Osteocyte (in vitro differentiated cells): ENCODE measurements at places on chromosomes 11 and 22.
A peak's percentile ranks its signal among the peaks of the same experiment; 100 is the strongest.

GRCh38 chr11:85809191-85809590, 1.8 kb downstream of the SYTL2 start:
- DNase-seq = no peak

DNA sequence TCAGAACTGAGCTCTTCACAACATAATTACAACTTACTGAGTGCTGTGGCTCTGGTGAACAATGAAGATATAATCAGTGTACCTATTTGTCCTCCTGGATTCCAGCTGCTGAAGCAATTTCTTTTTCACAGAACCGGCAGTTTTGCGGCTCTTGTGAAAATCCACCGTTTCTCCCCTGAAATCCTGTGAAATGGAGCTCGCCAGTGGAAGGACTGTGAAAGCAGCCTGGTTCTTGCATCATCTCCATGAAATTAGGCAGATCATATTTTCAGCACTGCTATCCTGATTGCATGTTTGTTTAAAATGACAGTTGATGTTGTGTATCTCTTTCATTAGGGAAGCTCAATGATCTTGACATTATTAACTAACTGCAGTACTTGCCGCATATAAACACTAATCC, 120.2 kb upstream of the SNX19 start:
- no peak for DNase-seq

GRCh38 chr22:30045901-30046715, 34.2 kb upstream of the HORMAD2 start:
- DNase-seq = peak; percentile 81

DNA sequence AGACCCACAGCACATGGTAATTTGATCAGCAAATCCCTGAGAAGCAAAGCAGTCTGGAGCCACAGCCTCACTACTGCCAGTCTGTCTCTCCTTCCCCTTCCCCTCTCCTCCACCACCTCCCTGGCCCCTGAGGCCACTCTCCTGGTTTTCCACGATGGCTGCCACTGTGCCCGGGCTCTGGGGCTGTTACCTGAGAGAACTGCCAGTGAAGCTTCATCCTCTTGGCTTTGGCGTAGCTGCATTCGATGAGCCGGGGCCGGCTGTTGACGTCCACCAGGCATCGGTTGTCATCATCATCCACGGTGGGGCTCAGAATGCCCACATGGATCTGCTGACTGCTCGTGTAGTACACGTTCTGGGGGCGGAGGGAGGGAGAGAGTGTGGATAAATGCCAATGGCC, 60.2 kb downstream of the CSNK2A3 start:
- no peak for DNase-seq

- DNase-seq = no peak
Measured at GRCh38 chr22:37824674-37825641, 1.8 kb downstream of the GALR3 start.

DNA sequence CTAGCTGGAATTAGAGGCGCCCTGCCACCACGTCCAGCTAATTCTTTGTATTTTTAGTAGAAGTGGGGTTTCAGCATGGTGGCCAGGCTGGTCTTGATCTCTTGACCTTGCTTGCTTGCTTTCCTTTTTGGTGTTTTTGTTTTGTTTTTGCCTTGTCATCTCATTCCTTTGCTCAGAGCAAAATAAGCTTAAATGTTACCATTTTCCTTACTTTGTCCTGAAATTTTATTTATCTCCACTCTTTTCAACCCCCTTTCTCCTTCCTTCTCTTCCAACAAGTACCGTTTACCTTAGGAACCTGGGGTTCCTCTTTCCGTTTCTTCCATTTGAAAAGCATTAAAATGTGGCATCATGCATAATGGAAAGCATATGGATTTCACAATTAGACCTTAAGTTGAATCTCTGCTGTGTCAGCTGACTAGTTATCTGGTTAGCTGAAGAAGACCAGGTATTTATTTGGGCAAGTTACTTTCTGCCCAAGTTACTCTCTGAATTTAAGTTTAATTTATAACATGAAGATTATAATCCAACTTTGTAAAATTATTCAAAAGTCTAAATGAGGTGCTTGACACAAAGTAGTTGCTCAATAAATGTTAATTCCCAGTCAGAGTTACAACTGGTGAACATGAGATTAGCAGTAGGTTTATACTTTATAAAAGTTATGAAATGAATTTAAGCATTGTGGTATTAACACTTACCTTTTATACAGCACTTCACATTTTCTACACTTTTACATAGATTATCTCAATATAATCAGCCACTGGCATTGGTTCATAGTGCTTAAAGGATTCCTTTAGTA, 69.7 kb downstream of the PRMT3 start:
- no peak for DNase-seq

GRCh38 chr11:75639762-75640181, 29.1 kb downstream of the MAP6 start:
- no peak for DNase-seq

GRCh38 chr11:35518766-35519165, 6.7 kb downstream of the PAMR1 start:
- no peak for DNase-seq

DNA sequence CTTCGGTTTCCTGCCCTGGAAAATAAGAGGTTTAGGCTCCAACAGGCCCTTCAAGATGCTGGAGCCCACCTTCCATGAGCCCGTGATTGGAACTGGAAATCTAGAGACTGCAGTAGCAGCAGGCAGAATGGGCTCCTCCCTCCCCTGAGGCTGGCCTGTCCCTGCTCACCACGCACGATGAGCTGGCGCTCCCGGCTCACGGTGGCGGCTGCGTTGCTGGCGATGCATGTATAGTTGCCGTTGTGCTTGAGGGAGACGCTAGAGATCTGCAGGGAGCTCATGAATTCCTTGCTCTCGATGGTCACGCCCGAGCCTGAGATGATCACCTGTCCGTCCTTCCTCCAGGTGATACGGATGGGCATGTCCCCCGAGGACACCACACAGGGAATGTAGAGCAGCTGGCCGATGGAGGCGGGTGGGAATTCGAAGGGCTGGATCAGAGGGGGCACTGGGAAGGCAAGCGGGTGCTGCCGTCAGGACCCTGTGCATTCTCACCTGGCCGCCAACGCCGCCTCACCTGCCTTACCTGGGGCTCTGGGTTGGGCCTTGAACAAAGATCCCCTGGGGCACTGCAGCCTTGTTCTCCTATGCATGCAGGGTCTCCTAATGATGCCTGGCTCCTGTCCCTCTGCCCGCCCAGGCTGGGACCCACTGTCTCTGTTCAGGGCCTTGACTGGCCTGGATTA, 177.8 kb downstream of the CEP164 start:
- DNase-seq = no peak

DNA sequence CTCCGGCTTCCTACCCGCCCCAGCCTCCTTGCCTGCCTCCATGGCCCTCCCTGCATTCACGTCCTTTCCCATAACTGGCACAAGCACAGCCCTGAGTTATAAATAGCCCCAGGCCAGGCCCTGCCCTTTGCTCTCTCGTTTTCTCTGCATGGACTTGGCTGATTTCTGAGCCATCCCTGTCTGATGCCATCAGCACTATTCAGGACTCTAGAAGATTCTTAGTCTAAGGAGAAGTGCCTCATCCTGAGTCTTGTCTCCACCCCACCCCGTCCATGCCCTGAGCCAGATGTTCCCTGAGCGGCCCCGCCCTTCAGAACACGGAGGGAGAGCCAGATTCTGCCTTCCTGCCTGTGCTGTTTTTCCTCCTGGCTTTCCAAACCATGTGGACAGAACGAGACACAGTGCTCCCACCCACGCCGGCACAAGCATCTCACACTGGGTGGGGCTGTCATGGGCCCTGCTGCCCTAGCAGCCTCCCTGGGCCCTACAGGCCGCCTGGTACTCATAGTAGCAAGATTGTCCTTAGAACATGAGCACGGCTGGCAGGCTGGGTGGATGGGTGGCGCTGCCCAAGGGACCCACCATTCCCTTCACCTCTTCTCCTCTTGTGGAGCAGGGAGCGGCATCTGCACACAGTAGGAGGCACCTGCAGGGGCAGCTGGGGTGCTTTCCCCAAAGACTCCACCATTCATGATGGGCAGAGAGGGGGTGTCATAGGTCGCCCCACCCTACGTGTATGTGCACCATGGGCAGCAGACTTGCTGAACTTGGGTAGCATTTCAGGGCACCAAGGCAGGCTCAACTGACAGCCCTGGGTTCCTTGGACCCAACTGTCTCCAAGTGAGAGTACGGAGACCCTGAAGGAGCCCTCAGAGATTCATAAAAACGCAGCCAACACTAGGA, 76.9 kb downstream of the BCR start:
- DNase-seq = no peak

- peak; percentile 85 for DNase-seq
Measured at GRCh38 chr11:85810871-85811611, at the start of gene SYTL2. Gene SYTL2, minus strand, starts transcription at chr11:85811141. Its CDS starts 53,416 bp downstream, at chr11:85757725.

- DNase-seq = no peak
Measured at GRCh38 chr11:123069908-123070821, 8.2 kb upstream of the HSPA8 start.

- DNase-seq = no peak
Measured at GRCh38 chr11:113681711-113682413, 24.2 kb downstream of the TMPRSS5 start.
